ENCODE measurements at places on chromosomes 7 and 10.

- H3K4me3 ChIP-seq = no peak overlapping the region
- H3K27me3 ChIP-seq = no peaks in the 10 kb centered on the region
- H3K4me1 ChIP-seq = no peaks in the 10 kb centered on the region
- H3K27ac ChIP-seq = no peak overlapping the region
Measured at GRCh38 chr7:117835016-117835664, 38.1 kb downstream of the CTTNBP2 start.

GRCh38 chr7:72182036-72182435, 230.1 kb downstream of the CALN1 start:
- H3K4me1 ChIP-seq = no peaks in the 10 kb centered on the region
- no peak for DNase-seq
- H3K36me3 ChIP-seq = no peaks in the 10 kb centered on the region
- H3K27me3 ChIP-seq = no peaks in the 10 kb centered on the region

- no peak overlapping the region for H3K4me3 ChIP-seq
- H3K4me1 ChIP-seq = no peaks in the 10 kb centered on the region
- no peaks in the 10 kb centered on the region for H3K27me3 ChIP-seq
- no peak for DNase-seq
- no peaks in the 10 kb centered on the region for H3K36me3 ChIP-seq
Measured at GRCh38 chr10:88534072-88534665, 48.9 kb downstream of the RNLS start.

- H3K4me1 ChIP-seq = peaks cover 5% of the 10 kb centered on the region
- H3K4me3 ChIP-seq = no peak overlapping the region
- H3K36me3 ChIP-seq = peaks cover 2% of the 10 kb centered on the region
Measured at GRCh38 chr7:99953649-99954048, 22.2 kb downstream of the AZGP1 start.

DNA sequence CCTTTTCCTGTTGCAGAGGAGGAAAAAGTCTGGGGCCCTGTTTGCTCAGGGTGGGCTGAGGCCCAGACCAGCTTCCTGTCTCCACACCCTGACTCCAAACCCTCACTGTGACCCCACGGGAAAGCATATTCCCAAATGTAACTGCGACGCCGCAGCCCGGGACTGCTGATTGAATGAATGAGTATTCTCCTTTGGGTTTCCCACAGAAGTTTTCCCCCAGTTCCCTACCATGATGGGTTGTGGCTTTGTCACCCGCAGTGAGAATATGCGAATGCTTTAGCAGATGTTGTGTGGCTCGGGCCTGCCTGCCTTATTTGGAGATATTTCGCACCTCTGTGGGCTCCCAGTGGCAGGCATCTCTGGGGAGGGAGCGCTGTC, 50.6 kb downstream of the MGMT start:
- no peak for DNase-seq
- H3K27me3 ChIP-seq = no peaks in the 10 kb centered on the region
- no peak overlapping the region for H3K4me3 ChIP-seq
- H3K27ac ChIP-seq = no peak overlapping the region
- peaks cover 14% of the 10 kb centered on the region for H3K36me3 ChIP-seq
- peaks cover 16% of the 10 kb centered on the region for H3K4me1 ChIP-seq
